CD4-positive, alpha-beta T cell treated with Interleukin-17A for 1 hour (primary cell): ENCODE measurements at places on chromosomes 11 and 22.

DNA sequence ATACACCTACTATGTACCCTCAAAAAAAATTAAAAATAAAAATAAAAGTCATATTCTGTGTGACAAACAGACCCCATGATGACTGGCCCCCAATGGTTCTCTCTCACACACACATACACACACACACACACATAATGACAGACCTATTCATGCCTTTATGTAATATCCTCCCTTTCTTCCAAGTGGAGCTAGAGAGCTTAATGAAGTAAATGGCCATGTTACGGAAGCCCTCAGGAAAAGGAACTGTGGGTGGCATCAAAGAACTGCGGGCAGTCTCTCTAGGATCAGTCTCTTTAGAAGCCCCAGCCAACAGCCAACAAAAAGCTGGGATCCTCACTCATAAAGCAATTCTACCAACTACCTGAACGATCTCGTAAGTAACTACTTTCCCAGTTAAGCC lies 125.5 kb downstream of the SIK3 start:
- DNase-seq, result no peak

DNA sequence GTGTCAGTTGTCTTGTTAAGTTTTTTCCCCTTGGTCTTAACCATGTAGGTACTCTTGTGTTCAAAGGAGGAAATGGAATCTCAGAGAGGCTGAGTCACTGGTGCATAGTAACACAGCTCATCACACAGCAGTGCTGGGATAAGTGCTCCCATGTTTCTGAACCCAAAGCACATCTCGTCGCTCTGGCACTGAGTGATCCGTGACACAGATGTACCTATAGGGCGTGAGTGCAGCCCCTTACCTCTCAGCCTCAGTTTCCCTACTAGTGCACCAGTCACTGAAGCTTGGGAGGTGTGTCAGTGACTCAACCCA lies 234.0 kb downstream of the ST3GAL4 start:
- DNase-seq, result no peak

DNA sequence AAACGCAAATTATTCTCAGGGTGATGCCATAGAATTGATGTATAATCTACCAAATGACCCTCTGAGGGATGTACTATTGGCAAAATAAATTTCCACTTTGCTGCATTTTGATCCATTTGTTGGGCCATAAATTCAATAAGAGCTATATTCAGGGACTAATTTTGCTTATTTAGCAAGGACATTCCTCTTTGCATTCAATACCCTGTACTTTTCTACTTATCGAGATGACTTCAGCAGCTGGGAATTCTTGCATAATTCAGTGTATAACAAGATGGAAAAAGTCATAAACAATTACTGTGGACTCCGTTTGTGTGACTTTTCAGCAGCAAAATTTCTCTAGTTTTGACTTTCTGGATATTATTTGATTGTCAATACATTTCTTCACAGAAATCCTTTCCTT lies 744.7 kb upstream of the CCDC179 start:
- no peak for DNase-seq

DNA sequence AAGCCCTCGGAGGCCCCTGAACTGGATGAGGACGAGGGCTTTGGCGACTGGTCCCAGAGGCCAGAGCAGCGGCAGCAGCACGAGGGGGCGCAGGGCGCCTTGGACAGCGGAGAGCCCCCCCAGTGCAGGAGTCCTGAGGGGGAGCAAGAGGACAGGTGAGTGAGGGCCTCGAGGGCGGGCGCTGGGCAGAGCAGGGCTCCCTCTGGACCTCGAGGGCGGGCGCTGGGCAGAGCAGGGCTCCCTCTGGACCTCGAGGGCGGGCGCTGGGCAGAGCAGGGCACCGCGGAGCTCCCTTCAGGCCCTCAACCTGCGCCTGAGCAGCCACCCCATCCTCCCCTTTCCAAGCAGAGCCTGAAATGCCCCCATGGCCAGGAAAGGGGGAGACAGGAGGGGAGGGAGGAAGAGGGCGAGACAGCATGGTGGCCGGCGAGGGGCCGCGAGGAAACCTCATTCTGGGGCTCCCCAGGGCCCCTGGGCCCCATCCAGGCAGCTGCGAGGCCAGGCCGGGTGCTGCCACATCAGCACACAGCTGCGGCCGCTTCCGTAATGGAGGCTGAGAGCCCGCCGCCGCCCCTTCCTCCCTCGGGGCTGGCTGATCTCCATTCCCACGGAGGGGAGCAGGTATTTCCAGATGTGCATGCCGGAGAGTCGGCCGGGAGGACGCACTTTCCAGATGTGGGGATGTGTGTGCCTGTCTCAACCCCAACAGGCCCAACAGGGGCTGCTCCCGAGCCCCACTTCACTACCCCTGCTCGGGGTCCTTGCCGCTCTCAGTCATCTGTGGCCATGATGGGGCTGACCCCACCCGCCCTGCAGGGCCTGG lies 10.0 kb downstream of the PRR33 start:
- DNase-seq, result no peak

GRCh38 chr11:105592035-105592434 lies 17.8 kb upstream of the GRIA4 start:
- no peak for DNase-seq

GRCh38 chr11:121068787-121069186 lies 32.3 kb upstream of the TECTA start:
- no peak for DNase-seq

DNA sequence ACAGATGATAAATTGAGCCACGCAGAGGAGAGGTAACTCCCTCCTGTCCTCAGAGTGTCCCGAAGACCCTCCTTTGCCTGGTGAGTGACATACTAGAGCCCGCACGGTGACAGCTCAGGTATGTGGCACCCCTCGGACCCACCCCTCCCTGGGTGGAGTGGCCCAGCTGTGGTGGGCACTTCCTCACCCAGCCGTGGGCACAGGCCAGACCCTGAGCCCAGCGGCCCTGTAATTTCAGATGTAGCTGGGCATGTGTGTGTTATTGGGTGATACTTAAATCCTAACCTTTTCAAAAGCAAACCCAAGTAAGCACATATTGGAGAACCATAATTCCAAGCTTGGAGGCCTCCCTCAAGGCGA lies 93.2 kb downstream of the WNT7B start:
- no peak for DNase-seq

DNA sequence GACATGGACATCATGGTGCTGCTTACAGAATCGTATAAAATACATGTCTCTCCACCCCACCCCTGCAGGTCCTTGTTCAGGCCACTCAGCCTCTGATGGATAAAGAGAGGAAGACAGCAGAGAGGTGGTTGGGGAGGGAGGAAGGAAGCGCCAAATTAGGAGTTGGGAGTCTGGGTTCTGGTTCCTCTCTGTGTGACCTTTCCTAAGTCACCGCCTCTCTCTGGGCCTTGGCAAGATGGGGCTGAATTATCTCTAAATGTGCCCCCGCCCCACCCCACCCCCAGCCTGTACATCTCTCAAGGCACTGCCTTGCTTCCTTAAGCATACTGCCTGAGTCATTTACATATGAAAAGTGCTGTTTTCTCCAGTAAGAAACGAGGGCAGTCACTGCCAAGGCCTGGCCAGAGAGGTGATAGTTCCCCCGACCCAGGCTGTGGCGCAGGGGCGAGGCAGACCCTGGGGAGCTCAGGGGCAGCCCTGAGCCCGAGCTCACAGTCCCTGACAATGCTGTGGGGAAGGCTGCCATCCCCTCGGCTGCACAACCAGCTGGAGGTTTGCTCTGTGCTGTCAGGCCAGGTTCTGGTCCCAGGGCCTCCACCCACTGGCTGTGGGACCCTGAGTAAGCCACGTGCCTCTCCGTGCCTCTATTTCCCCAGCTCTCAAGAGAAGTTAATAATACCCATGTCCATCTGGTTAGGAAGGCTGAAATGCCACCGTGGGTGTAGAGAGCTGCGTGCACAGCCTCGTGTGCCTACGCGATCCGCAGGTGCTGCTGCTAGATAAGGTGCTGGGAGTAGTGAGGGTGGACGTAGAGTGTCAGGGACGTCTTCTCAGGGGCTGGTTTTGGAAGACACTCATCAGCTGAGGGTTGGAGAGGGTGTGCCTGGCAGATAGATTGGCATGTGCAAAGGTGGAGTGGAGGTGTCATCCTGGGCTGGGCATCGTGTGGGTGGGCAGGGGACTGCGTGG lies 55.3 kb downstream of the CACNA1I start:
- DNase-seq, result no peak

GRCh38 chr22:42909363-42910058 lies 52.4 kb upstream of the ARFGAP3 start:
- DNase-seq, result no peak

DNA sequence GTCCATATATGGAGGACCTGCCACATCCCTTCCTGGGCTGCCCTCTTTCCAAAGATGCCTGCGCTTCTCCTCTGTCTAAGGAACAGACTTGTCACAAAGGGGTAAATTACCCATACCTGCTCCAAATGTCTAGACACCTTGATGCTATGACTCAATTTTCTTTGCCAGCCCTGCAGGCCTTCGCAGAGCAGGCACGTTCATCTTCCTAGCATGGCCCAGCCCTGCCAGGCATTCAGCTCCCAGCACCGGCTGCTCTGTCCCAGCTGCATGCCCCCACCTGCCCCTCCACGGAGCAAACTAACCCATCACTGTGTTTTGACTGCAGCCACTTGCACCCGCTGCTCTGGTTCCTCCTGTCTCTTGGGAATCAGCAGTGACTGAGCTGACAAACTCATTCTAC lies 526.1 kb downstream of the MIAT start:
- DNase-seq, result no peak

- DNase-seq, result no peak
Observed at GRCh38 chr11:69650832-69651344, 9.9 kb downstream of the CCND1 start.

GRCh38 chr22:49116486-49117120 lies 711.1 kb downstream of the BRD1 start:
- DNase-seq, result no peak

GRCh38 chr11:16794047-16794818 lies 55.8 kb downstream of the C11orf58 start:
- no peak for DNase-seq

DNA sequence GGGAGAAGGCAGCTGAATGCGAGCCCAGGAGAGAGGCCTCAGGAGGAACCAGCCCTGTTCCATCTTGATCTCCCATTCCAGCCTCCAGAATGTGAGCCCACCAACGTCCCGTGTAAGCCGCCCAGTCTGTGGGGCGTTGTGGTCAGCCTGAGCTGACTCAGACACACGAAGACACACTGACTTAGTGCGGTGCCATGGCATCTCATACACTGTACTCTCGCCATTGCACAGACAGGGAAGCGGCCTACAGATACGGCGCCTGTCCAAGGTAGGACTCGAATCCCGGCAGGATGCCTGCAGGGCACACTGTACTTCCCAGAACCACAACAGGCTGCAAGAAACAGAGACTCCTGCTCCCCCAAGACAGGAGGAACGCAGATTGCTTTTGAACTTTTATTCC lies 179.6 kb downstream of the CTTN start:
- DNase-seq, result no peak

DNA sequence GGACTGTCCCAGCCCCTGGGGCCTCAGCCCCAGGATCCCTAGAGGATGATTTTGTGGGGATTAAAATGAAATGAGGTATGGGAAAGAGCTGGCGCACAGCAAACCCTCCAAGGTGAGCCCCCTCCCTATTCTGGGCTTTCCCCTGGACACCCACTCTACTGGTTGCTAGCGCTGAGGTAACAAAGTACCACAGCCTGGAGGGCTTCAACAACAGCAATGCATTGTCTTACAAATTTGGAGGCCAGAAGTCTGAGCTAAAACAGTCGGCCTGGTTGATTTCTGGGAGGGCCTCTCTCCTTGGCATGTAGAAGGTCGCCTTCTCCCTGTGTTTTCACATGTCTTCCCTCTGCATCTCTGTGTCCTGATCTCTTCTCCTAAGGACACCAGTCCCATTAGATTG lies 913.6 kb downstream of the NTM start:
- DNase-seq, result no peak

DNA sequence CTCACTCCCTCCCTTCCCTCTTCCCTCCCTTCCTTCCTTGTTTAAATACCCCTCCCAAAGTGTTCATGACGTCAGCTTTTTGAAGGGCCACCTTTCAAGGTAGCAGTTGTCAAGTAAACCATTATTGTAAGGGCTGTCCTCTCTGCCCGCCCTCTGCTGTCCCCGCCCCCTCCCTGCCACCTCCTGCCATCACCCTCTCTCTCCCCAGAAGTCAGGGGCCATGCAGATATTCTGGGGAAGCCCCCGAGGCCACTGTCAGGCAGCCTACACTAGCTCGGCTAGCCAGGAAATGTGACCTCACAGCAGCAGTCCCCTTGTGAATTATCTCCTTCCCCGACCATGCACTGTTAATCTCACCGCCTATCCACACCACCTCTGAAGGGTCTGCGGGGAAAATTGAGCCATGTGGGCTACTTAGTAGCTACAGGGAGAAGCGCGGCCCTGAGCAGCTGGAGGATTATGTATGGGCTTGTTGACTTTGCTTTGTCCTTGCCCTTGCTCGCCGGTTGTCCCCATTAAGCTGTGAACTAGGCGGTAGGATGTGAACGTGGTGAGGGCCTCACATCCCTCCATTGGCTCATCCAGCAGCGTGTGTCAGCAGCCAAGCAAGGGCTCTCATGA lies 42.1 kb upstream of the ATXN10 start:
- DNase-seq, result no peak

DNA sequence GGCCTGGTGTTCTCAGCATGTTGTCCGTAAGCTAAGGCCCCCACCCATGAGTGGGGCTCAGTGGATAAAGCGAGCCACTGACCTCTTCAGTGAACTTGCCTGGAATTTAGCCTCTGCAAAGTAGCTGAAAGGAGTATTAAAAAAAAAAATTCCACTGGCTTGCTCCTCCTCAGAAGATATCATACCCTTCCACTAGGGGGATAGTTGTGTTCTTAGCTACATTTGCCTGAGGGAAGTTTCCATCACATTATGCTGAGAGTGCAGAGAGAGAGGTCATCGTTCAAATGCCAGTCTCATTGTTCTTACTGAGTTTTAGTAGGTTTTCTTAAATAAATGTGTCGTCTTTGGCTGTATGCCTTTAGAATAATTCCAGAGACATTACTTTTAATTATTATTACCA lies 879.7 kb downstream of the JRKL start:
- DNase-seq, result no peak

DNA sequence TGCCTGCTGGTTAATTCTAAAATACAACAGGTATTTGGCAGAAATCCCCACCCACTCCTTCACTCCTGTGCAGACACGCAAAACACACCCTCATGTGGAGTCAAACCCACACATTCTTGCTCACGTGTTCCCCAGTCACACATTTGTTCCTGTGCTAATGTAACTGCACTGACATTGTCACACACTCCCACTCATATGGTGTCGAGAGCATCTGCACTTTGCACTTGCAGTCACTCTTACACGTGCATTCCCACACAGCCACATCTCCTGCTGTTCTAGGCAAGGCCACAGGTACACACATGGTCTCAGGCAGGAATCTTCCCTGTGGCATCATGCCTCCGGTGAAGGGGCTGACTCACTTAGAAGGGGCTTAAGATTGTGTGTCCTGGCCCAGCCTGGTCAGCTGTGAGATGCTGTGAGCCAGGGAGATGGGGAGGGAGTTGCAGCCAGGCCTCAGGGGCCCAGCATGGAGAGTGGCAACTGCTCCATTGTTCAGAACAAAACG lies 395.0 kb downstream of the TENM4 start:
- no peak for DNase-seq

GRCh38 chr11:90564531-90564930 lies 341.7 kb upstream of the CHORDC1 start:
- DNase-seq, result no peak

- DNase-seq, result no peak
Observed at GRCh38 chr11:121214861-121215260, 77.7 kb upstream of the SC5D start.
